ENCODE measurements at places on chromosomes 6 and 20.

GRCh38 chr6:72246926-72247325, 360.6 kb downstream of the RIMS1 start:
- DNase-seq = no peak

DNA sequence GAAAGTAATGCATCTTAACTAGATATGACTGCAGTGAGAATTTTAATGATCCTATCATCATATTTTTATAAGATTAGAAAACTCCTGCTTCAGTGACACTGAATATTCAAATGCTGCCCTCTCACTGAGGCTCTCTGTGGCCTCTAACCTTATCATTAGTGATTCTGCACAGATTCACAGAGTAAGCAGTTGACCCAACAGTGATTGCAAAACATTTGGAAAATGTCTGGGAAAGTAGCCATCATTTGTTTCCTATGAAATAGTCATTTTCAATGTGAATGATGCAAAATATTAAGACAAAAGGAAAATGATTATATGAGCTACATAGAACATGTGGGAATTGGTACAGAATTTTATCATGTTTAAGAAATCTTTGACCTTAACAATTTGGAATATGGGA, 210.3 kb downstream of the TBX18 start:
- DNase-seq = no peak

GRCh38 chr6:10235344-10235743, 179.5 kb downstream of the TFAP2A start:
- no peak for DNase-seq

GRCh38 chr20:5843054-5843592, 92.9 kb downstream of the SHLD1 start:
- DNase-seq = no peak

GRCh38 chr6:36050947-36051710, 23.5 kb downstream of the MAPK14 start:
- DNase-seq = no peak

- DNase-seq = peak; percentile 27
Observed at GRCh38 chr6:109466212-109466923, 10.8 kb upstream of the MICAL1 start.

- DNase-seq = no peak
Observed at GRCh38 chr6:115064680-115065079, 721.9 kb upstream of the HS3ST5 start.

- no peak for DNase-seq
Observed at GRCh38 chr6:106152952-106153351, 66.8 kb downstream of the PRDM1 start.

DNA sequence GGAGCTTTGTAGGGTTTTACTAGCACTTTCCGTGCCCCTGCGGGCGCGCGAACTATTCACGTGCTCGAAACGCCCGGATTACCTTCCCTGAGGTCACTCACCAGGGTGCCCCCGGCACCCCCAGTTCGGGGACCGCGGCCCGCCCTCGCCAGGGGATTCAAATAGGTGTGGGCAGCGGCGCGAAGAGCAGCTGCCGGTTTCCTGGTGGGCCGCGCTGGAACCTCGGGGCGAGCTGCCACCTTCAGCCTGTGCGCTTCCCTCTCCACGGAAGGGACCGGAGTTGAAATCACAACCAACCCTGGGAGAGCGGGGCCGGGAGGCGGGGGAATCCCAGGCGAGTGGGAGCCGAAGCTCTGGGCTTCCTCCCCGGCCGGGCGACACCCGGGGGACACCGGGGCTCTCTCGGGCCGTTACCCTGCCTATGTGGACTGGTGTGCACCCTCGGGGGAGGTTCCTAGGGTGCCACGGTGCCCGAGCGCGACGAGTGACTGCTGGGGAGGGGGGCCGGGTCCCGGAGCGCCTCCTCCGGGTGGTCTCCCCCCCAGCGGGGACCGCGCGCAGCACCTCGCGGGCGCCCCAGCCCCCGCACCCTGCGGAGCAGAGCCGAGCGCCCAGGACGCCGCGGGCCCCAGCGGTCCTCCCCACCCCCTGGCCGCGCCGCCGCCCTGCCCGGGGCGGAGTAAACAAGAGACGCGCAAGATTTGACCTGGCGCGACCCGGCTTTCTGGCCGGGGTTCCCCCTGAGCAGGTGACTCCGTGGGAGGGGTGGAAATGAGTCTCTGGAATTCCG, 2.1 kb upstream of the HIVEP2 start:
- DNase-seq = peak; percentile 37

DNA sequence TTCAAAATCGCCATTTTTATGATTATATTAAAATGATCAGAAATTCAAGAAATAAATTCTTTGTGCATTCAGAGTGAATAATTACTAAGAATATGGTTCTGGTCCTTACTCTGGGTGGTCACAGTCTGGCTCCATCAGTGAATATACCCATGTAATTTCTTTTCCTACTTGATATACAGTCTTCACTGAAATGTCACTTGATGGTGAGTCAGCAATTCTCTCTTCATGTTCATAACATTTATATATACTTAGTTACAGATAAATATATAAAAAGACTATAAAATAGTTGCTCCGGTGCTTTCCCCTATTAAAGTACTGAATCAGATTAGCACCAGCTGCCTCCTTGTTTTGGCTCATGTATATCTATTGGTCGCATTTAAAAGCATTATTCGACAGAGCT, 56.4 kb upstream of the MTRF1L start:
- DNase-seq = peak; percentile 29

GRCh38 chr20:625360-625932, 15.3 kb upstream of the TCF15 start:
- no peak for DNase-seq

DNA sequence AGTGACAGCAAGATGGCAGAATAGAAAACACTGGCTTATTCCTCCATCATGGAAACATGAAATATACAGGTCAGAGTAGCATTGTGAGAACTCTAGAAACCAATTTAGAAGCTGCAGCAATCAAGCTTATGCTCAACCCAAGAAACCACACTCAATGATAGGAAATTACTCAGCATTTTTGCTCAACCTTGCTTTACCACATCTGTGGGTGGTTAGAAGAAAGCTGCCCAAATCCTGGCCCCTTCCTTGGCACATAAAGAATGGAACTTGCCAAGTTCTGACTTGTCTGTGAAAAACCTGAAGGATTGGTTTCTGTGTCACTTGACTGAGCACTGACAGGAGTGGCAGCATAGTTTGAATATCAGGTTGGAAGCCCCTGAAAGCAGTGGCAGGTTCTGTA, 108.0 kb upstream of the MOCS1 start:
- DNase-seq = no peak

DNA sequence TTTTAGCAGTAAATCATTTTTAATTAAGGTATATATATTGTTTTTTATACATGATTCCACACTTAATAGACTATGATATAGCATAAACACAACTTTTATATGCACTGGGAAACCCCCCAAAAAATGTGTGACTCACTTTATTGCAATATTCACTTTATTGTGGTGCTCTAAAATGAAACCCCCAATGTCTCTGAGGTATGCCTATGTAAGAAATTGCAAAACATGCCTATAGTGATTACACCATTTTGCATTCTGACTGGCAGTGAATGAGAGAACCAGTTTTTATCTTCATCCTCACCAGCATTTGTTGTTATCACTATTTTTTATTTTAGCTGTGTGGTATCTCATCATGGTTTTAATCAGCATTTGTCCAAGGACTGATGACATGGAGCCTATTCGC, 8.5 kb upstream of the CST11 start:
- DNase-seq = no peak

DNA sequence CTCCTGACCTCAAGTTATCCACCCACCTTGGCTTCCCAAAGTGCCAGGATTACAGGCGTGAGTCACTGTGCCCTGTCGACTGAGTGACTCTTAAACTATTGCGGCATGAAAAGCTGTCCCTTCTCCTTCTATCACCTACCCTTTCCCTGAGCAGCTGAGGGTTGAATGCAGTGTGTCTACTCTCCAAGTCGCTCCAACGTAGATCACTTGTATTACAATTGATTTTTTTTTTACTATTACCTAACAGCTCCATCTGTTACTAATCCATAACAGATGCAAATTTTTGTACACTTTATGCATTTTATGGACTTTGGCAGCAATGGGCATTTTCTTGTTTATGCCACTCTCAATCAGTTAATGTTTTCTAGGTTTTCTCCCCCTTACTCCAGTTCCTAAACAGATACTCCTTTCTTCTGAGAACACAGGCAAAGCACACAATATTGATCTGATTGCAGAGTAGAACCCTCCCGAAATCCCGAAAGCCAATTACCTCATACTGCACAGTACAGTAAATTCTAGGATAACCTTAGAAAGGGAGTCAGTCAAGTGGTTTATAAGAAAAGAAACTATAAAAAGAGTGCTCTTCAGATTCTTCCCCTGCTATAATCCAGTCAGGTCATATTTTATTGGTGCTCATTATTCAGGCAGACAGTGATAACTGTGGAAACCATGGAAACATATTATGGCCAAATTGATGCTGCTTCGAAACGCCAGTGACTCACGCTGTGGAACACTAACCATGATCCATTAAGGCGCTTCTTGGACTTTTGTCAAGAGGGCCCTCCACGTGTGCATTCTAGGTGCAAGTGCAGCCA, 273.0 kb downstream of the ADGB start:
- DNase-seq = no peak

- no peak for DNase-seq
Observed at GRCh38 chr6:7260291-7261031, 52.5 kb downstream of the SSR1 start.
